ENCODE measurements at places on chromosomes 11 and 22.

DNA sequence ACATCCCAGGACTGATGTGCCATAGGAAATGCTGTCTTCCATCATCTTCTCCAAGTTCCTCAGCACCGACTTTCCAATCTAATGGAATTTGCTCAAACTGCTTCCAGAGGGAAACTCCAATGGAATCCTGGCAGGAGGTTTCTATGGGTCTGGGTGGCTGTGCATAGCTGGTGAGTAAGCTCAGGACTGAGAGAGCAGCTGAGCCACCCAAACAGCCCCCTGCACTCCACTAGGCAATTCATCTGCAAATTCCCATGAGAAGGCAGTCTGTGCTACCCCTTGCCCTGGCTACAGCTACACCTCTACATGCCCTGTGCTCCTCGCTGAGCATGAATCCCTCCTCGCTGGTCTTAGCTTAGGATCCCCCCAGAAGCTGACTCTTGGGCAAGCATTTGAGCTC lies 127.9 kb upstream of the CSNK2A3 start:
- no peak for DNase-seq

DNA sequence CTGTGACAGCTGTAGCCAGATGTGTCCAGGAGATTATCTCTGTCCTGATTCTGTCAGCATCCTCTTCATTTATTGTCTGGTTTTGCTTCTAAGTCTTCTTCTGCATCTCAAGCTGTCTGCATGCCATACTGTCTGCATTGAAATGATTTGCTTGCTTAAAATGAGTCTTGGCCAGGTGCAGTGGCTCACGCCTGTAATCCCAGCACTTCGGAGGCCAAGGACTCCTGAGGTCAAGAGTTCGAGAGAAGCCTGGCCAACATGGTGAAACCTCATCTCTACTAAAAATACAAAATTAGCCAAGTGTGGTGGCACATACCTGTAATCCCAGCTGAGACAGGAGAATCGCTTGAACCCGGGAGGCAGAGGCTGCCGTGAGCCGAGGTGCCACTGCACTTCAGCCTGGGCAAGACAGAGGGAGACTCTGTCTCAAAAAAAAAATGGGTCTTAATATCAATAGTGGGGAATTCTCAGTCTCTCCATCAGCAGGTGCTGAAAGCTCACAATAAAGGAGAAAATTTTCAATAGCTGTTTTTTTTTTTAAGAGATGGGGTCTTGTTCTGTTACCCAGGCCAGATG lies 39.2 kb upstream of the AMPD3 start:
- DNase-seq = no peak

DNA sequence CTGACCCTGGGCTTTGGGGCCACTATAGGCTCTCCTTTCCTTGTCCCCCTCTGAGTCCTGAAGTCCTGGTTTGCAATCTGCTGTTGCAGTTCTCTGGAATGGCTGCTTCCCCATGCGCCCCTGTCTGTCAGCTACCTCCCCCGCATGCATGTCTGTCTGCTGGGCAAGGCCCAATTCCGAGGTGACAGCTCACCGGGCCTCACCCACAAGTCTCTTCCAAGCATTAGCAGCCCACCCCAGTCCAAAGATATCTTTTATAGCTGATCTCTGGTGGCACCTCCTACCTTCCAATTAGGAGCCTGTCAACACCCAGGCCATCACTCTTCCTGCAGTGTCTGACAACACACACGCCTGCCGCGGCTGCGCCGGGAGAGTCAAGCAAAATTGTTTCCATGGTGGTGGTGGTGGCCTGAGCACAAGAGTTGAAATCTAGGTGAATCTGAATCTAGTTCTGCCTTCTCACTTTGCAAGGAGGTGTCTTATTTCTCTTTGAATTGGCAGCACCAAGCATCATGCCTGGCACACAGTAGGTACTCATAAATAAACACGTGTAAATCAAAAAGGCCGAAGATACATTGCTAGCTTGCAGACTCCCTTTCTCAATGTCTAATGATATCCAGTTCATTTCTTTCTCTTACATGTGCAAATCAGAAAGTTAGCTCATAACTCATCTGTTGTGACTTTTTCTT lies 1.2 kb upstream of the LMO2 start:
- no peak for DNase-seq

GRCh38 chr22:29337631-29338284 lies 22.3 kb upstream of the RASL10A start:
- no peak for DNase-seq

GRCh38 chr11:3764266-3764665 lies 33.1 kb downstream of the NUP98 start:
- no peak for DNase-seq

DNA sequence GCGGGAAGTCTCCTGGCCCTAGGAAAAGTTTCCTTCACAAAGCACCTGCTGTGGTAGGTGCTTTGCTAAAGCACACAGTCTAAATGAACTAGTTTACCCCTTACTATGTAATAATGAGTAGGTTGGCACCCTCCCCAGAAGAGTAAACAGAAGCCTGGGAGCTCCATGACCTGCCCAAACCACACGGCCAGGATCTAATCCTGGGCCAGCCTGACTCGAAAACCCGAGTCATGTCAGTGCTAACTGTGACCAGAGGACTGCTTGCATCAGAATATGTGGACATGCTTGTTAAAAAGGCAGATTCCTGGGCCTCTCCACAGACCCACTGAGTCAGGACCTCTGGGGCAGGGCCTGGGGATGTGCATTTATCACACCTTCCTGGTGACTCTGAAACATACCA lies 67.7 kb downstream of the PANX1 start:
- DNase-seq = no peak

GRCh38 chr11:1772270-1773130 lies 8.8 kb upstream of the CTSD start:
- DNase-seq = peak; percentile 79

GRCh38 chr11:119403021-119403420 lies 20.0 kb downstream of the THY1 start:
- DNase-seq = no peak

DNA sequence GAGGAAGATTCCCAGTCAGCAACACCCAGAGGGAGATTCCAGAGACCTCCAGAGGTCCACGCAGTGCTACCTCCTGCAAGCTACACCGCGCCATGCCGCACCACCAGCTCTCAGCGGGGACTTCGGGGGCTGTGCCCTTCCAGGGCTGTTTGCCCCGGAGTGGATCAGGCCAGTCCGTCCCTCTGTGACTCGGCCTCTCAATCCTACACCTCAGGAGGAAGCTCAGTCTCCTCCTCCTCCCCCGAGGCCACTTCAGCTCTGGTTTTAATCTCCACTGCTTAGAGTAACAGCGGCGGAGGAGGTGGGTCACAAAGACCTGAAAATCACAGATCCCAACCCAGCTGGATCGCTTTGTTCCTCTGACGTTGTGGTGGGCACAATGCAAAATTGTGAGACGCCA lies 68.6 kb downstream of the PHF21B start:
- no peak for DNase-seq

GRCh38 chr22:44363013-44363979 lies 50.5 kb upstream of the SHISAL1 start:
- DNase-seq = peak; percentile 93

- no peak for DNase-seq
Observed at GRCh38 chr11:78426845-78427244, 9.2 kb upstream of the GAB2 start.

Measured in amniotic stem cell (primary cell).